ENCODE measurements at places on chromosomes 1 and 21. TPM values are rescaled to one million over a fixed set of nuclear protein-coding genes. Genes with fewer than 3 reads are reported as not detected.

DNA sequence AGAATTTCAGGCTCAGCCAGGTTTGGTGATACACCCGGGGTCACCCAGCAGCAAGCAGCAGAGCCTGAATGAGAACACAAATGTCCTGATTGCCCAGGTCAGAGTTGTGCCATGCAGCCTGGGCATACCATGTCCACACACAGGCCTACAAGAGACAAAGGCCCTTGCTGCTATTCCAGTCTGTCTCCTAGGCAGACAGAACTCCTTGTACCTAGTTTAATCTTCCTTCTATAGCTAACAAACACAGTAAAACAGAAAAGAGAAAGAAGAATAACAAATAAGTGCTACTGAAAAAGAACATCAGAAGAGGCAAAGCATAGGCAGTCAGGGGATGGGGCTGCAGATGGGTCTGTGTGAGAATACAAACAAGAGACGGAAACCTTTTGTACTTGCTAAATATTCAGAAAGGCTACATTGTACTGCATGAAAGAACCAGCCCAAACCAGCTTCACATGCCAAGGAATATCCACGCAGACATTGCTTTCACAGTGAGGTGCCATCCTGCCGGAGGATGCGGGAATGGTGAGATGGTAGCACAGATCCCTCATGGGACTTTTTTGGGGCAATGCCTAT lies 401.7 kb downstream of the OMA1 start:
- no peak for DNase-seq

SH2D5 gene
- 4.0 TPM for total RNA-seq

SLC6A17 gene
- total RNA-seq, result 2.6 TPM

IL20 gene
- not detected for total RNA-seq

DNA sequence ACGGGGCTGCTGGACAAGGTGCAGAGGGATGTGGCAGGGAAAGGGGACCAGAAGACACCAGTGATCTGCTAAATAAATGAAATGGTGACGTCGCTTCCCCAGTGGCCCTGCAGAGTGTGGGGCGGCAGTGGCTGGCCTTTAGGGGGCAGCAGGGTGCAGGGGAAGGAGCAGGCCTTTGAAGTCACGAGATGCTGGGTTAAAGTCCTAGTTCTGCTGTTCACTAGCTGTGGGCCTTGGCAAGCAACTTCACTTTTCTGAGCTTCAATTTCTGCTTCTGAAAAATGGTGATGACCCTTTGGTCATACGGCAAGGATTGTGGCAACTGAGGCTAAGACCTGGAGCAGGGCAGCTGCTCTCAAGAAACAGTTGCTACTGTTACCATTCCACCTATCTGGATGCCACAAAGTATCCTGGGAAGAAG lies 9.2 kb upstream of the GALE start:
- no peak for DNase-seq

DNA sequence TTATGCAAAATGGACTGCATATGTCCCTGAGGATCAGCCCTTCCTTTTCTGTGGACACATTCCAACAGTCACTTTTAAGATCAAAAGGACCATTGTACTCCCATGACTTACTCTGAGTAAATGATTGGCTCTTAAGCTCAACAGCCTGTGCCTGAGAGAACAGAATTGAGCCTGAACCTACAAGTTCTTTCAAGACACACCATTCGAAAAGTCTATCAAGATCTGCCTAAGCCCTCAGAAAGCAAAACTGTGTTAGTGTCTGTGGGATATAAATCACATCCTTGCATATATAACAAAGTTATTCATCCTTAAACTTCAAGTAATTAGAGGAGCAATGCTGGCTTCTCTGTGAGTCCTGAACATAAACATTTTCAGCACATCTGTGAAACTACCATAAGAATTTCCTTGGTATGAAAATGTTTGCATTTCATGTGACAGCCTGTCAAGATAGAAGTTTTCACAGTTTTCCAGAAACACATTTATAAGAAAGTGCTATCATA lies 41.6 kb downstream of the PCNX2 start:
- DNase-seq, result peak; percentile 24
